ENCODE measurements at places on chromosomes 16 and 17.

DNA sequence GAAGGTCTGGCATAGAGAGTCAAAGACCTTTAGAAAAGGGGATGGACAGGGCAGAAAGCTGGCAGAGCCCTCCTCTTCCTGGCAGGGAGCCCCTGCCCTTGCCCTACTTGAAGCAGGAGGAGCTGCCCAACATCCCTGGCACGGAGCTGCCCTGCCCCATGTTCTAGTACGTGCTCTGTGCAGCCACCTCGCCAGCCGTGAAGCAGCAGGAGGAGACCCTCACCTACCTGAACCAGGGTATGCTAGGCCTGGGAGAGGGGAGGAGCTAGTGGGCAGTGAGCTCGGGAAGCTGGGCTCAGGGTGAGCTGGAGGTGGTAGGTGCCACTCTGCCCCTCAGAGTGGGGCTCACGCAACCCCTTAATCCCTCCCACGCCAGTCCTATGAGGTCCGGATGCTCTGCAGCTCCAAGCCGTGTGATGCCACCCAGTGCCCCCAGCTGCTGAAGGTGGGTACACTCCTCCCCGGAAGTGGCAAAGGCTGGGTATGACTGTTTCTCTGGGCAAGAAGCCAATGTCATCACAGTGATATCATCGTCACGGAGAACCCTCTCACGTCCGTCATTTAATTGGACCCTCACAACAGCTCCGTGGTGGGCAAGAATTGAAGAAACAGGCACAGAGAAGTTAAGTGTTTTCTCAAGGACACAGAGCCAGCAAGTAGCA, 12.7 kb upstream of the STAC2 start:
- DNase-seq, result no peak

- DNase-seq, result no peak
These were observed 852 bp upstream of the HELZ start for GRCh38 chr17:67245694-67246402.

- no peak for DNase-seq
These were observed 44.1 kb downstream of the COG7 start for GRCh38 chr16:23408823-23409298.

DNA sequence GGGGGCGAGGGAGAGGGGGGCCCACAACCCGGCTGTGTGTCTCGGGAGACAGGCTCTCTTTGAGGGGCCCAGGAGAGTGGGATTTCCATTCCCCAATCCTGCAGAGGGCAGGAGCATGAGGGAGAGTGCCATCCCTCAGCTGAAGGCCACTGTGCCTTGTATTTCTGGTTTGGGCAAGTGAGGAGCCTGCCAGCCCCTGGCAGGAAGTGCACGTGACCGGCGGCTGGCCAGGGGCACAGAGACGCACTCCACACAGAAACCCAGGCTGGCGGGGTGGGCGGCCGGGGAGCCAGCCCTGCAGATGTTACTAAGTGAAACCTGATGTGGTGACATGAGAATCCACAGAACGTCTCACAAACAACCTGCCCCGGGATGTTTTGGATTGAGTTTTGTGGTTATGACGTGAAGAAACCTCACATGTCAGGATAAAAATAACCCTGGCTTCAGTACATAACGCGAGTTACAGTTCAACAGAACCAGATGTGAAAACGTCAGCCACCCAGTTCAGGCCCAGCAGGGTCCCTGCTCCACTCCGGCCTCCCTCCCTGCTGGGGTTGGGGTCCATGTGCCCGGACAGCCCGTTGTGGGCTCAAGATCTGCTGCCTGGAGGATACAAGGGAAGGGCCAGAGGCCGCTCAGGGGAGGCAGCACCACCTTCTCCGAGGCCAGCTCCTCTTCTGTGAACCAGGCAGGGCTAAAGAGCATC, 51.7 kb upstream of the MTSS2 start:
- DNase-seq, result no peak

All from SK-N-MC (cell line).